ENCODE measurements at places on chromosomes 1 and 21.

DNA sequence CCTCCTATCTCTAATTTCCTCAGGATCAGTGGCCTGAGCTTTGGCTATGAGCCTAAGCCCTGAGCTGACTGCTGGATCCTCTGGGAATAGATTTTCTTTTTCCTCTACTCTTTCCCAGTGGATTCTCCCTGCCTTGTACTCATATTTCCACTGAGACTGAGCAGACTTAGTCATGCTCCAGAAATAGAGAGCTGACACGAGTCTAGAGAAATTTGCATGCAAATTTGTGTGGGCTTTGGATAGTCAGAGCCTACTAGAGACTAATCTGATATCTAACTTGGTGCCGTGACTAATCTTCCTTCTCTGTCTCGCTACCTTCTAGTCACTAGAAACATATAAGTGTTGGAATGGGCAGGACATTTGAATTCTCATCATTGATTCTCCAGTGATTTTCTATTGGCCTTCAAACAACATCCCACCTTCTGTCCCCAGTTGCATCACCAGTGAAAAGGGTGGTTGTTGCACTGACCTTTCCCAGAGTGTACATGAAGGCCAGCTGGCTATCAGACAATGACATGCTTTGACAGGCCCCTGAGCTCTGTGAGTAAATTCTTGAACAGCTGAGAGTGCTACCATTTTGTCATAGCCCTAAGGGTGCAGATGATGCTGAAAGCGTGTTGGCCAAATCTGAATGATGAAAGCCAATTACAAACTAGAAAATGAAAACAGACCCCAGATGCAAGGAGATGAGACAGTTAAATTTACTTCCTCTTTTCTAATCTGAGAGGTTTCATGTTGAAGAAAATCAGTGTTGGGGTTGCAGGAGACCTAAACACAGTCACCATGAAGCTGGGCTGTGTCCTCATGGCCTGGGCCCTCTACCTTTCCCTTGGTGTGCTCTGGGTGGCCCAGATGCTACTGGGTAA lies at the start of gene FCRLA:
TSS of gene FCRLA (plus strand) at position 748 of the 866 bp plus-strand sequence. CDS start at position 784, 36 bp downstream.
- peak; percentile 67 for DNase-seq

DNA sequence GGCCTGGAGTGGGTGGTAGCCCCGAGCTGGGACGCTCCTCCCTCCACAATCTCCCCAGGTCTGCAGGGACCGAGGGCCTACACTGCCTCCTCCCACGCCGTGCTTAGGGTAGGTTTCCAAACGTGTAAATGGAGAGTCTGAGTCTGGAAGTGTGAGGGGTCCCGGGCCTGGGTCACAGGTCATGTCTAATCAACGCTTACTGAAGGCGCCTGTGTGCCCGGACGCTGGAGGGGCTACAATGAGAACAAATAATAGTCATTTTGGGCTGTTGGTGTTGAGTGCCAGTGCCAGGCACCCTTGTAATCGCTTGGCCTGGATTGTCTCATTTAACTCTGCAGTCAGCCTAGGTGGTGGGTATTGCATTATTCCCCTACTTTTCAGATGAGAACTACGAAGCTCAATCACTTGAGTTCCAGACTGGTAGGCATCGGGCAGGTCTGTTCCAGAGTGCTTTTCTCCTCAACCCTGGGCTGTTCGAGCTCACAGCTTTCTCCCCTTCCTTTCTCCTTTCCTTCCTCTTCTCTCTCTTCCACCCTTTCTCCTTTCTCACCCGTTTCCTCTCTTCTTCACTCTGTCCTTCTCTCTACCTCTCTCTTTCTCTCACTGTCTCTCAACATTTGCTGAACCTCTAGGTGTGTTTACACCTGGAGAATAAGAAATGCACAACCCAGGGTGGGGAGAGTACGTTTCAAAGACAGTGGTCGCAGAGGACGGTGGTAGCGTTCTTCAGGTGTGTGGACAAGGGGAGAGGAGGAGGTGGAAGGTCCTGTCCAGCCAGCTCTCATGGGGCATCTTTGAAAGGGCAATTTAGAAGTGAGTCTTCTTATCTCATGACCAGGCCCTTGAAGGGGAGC lies 883 bp downstream of the SLC66A1 start:
- peak; percentile 10 for DNase-seq

GRCh38 chr1:36358514-36359084 lies 27.1 kb downstream of the STK40 start:
- no peak for DNase-seq

GRCh38 chr1:44513111-44513510 lies 108.1 kb downstream of the RNF220 start:
- no peak for DNase-seq

DNA sequence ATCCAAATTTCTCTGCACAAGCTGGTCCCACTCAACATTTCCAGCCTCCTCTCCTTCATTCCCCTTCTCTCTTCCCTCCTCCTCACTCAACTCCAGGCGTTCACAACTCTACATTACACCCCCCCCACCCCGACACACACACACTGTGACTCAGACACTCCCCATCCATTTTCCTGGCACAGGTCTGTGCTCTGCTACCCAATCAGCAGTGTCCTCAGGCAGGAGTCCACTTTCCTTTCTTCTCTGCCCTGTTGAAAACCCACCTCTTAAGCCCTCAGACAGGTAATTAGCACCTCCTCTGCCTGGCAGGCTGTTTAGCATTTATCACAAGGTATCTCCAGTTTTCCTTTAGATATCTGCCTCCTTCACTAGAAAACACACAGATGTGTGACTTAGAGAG lies 8.8 kb upstream of the LMX1A start:
- DNase-seq = no peak

GRCh38 chr1:39540504-39541031 lies 36.0 kb downstream of the PABPC4 start:
- DNase-seq = peak; percentile 81

GRCh38 chr1:22449636-22450035 lies 2.0 kb upstream of the ZBTB40 start:
- DNase-seq = no peak

- DNase-seq = peak; percentile 60
These were observed 85.4 kb upstream of the OLIG2 start for GRCh38 chr21:32940079-32941014.

DNA sequence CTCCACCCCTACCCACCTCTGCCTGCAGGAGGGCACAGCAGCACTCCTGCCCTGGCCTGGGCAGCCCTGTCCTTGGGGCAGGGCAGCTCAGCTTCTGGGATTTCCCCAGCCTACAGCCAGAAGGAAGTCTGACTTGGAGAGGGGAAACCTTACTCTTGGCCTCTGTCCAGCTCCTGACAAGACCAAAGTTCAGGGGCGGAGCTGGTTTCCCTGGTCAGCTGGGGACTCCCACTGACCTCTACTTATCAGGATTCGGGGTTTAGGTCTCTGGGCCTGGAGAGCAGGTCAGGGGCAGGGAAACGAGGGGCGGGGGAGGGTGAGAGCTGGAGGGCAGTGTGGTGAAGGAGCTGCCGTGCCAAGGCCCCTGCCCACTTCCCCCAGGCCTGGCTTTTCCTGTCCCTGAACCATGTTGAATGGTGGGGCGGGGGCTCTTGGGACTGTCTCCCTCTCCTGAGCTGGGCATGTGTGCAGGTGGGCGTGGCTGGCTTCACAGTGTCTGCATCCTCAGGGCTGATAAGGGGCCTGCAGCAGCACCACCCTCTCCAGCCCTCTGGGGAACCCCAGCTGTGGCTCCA lies 16.8 kb upstream of the ETV3 start:
- no peak for DNase-seq

DNA sequence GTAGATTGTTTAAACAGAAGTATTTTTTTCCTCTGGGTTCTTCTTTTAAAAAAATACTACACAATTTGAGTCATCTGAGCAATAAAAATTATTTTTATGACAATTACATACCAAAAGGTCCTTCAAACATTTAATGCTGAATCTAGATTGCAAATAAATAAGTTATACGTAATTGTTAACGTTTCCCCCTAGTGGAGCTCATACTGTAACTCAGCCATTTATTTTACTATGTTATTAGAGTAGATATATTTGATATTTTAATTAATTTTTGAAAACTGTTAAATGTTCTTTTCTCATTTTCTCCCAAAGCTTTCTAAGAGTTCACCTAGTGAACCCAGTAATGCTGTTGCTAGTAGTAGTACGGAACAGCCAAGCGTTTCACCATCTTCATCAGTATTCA lies 33.5 kb downstream of the ZMYM1 start:
- DNase-seq = no peak

DNA sequence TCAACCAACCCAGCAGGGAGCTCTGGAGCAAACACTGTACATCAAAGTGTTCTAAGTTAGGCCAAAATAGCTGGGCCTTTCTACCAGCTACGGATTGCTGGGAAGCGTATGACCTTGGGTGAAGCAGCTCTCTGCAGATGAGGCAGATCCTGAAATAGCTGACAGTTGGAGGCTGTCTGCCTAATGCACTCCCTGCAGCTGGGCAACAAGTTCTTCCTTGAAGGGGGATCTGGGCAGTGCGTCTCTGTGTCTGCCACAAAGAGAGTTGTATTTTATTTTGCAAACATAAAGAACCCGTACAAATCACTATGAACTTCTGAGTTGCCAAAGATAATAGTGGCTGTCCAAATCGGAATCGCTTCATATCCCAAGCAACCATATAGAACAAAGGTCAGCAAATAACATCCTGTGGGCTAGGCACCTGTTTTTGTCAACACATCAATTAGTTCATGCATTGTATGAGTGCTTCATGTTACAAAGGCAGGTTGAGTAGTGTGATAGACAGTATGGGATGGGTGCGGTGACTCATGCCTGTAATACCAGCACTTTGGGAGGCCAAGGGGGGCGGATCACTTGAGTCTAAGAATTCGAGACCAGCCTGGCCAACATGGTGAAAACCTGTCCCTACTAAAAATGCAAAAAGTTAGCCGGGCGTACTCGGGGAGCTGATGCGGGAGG lies 29.1 kb upstream of the KLF17 start:
- no peak for DNase-seq

DNA sequence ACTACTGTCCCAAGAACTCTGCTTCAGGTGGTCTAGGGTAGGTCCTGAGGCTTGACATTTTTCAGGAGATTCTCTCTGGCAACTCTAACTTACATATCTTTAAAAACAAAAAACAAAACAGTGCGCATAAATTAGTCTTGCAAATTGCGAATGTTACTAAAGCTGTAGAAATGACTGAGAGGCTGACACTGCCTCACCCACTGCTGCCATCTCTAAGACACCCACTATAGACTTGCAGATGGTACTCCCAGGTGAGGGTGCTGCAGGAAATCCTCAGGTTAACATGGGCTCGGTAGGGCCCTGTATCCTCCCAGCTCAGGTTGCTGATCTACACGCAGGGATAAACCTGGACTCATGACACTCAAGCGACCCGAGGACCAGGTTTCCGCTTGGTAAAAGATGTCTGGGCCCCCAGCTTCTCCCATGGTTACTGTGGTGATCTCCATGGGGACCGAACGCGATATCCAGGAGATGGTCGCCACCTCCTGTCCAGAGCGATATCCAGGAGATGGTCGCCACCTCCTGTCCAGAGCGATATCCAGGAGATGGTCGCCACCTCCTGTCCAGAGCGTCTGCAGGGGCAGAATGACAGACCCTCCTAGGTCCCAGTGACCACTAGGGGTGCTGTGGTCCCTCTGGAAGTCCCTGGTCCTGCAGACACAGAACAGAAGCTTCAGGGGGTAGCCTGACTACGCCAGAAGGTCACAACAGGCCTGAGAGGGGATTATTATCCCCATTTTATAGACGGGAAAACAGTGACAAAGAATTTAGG lies 16.2 kb upstream of the LY9 start:
- no peak for DNase-seq

DNA sequence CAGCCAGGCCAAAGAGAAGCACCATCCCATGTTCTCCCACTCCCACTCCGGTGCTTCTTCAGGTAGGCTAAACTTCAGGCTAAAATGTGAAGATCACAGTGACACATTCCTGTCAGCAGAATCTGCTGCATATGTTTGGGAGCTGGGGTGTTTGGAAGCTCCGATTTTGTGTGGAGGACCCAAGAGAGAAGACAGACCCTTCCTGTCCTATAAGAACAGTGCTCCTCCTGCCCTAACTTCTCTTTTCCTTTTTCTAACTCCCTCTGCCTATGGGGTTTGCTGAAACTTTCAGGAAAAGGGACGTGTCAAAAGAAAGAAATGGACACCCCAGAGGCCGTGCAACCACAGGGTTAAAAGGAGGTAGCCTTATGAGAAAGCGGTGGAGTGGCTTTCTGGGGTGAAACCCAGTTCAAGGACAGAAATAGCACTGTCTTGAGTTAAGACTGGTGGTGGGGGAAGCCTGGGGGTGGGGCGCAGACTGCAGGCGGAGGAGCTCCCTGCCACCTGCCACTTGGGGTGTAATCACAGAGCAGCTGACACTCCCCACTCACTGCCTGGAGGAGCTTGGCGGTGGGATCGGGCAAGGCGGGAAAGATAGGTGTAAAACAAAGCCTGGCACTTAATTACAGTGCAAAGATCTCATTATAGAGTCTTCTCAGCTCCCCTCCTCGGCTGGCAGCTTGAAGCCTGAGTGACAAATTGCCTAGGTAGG lies 645 bp upstream of the TLR5 start:
- DNase-seq = no peak

GRCh38 chr21:39754811-39755210 lies 9.8 kb downstream of the IGSF5 start:
- DNase-seq = no peak

DNA sequence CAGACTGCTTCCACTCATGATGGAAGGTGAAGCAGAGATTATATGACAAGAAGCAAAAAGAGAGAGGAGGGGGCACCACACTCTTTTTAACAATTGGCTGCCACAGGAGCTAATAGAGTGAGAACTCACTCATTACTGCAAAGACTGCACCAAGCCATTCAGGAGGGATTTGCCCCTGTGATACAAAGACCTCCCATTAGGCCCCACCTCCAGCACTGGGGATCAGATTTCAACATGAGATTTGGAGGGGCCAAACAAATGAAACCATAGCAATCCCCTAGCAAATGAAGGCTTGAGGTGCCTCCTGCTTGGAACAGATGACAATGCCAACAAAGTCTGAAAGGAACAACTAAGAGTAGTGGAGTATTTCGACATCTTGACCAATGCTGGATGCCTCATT lies 122.5 kb upstream of the COA6 start:
- no peak for DNase-seq

DNA sequence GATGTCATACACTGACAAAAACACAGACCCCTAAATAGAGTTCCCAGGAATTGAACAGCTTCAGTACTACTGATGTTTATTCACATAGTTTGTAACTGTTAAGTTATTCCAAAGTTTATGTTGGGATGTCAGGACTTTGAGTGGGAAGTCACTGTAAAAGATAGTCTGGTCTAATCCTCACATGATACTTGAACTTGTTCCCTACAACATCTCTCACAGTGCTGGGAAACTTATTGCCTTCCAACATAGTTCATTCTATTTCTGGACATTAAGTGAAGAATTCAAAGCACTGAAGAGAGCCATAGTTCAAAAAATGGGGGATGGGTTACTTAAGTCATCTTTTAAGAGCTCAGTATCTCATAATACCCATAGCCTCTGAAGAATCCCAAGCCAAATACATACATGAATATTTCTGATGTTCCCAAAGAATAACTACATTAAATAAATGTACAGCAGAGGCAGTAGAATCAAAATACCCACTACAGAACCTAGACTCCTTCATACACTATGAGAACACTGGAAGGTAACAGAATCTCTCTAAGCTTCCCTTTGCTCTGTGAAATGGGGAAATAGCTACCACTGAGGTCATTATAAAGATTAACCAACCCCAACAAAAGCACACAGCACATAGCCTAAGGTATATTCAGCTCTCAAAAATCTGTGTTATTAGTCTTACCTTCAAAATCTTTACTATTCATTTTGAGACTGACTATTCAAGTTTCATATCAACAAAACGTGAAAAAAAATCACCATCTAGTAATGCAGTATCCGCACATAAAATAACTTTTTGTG lies 81.4 kb downstream of the ESRRG start:
- DNase-seq = no peak

- DNase-seq = no peak
These were observed 60.4 kb upstream of the ATP1A1 start for GRCh38 chr1:116312681-116313069.

Data from putamen (tissue), 1 donor.